Stimulated activated CD4-positive, alpha-beta T cell treated with anti-CD3 and anti-CD28 coated beads, Interleukin-2, amount 100 ng/mL, for 4 hours (primary cell): ENCODE measurements at places on chromosomes 2 and 18.

DNA sequence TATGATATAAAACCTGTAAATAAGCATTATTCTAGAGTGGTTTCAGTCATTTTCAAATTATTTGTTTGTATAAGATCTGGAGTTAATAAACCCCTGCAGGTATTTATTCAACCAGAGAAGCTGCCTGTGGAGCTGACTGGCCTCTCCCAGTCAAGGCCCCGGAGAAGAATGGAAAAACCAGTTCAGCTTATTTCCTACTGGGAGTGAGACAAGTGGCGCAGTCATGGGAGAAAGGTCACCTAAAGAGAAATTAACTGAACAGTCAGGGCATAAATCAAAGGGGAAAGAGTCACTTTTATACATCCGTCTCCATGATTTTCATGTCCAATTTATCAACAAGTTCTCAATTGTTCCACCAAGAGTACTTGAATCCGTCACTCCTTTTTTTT is 240.9 kb downstream of the RNF152 start:
- no peak for DNase-seq

DNA sequence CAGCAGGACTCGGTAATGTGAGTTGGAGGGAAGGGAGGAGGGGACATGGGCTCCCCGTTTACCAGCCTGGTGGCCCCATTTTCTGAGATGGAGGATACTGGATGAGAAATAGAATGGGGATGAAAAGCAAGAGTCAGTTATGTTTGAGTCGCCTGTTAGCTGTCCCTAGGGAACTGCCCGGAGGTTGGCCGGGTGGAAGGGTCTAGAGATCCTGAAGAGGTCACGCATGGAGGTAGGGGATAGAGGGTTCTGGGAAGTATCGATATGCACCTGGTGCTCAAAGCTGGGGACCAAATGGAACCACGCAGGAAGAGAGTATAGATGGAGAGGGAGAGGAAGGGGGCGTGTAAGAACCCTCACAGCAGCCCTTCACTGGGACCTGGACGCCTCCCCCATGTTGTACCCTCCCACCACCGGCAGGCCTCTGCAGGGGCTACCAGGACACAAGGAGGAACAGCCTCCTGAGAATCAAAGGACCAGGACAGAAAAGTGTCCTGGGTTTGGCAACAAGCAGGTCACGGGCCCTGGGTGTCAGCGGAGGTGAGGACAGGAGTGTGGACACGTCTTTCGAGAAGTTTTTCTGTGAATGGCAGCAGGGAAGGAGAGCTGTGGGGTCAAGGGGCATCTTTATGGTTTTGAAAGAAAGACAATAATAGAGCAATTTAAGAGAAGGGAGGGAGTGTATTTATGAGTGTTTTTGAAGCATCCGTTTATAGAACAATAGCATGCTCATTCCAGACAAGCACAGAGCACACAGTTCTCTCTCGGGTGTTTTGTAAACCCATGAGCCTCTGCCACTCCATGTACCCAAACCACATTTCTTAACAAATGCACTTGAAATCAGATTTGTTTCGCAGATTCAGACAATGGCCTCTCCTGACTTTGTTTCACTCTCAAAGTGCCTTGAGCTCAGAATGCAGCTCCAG is 132.2 kb downstream of the SMAD7 start:
- DNase-seq: no peak

DNA sequence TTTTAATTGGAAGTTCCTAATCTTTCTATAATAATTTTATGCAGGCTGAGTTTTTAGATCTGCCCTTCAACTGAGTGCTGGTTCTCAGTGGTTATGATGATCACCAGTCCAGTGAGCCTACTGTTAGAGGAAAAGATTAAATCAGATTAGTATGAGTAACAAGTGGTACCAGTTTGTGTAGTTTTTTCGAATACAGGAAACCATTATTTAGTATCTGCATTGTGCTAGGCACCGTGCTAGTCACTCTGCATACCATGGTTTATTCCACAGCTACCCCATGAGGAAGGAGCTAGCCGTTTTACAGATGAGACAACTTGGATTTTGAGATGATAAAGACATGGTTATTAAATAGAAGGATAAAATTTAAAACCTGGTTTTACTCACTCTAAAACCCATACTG is 6.1 kb downstream of the PSMD1 start:
- DNase-seq: no peak

DNA sequence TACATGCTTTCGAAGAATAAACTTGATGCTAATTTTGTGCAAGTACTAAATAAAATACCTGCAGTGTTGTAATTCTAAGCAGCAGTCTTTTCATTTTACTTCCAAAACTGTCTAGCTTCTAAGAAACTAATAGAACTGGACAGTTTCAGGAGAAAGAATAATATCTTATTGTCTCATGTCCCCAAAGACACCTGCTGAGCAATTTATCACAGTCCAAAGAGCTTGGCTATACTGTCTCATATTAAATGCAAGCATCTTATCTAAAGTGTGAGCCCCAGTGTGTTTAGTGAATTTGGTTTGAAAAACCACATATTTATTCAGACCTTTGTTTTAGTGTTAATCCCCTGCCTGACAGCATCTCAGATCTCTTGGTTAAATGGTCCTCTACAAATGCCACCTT is 374.3 kb downstream of the TMX3 start:
- DNase-seq: no peak

DNA sequence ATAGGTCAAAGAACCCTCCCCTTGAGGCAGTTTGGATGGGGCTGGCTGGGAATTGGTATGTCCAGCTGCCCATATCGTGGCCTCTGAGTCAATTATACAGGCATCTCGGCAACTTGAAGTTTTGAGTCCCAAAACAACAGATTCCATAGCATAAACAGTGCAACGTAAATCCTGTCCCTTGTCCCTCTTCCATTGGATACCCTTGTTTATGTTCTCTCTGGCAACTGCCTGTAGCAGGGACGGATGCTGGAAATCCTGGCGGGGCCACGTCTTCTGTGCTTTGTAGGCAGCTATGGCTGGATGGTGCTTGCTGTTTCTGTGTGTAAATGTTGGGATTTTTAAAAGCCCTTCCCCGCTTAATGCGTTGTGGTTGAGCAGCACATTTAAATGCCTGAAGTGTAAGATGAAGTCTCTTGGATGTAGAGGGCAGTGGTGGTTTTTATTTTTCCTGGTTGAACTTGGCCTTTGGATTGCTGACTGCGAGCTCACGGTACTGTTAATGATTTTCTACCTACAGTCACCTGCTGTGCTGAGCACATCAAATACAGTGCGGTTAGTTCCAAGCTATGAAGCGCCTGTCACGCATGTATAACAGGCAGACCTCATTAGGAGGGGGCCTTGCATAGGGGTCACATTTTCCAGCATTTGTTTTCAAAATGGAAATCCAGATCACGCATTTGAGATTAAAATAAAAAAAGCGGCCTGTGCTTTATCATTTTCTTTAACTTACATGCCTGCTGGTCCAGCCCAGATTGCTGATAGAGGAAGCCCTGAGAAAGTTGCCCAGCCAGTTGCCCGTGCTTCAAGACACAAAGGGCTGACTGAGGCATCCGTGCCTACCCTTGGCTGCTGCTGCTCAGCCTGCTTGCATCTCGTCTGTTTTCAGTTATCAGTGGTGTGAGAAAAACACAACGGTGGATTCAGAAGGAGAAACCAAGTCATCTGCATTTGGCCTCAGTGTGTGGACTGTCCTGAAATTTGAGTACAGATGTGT is 84.7 kb downstream of the NEDD4L start:
- no peak for DNase-seq

DNA sequence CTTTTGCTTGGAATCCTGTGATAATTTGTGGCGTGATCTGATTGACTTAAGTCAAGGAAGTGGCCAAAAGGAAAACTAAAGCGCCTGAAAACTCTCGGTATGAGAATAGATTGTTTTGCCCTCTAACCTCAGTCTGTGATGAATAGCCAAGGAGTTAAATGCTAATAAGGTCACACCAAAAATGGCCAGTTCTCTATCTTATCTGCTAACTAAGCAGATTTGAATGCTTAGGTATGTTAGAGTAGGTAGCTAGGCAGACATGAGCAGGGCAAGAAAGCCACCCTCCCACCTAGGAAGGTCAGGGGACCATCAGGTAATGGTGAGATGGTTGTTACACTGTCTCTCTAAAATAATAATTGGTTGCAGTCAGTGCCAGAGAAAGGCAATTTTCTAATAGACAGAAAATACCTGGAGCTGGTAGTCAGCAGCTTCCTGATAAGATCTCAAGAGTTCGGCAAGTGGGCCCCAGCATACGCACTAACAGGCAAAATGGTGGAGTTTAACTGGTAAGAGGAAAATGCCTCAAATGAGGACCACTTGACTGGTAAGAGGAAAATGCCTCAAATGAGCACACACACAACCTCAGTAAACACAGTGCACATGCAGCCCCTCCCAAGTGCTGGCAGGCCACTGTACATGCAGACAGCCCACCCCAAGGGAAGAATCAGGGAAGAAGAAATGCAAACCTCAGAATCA is 468.4 kb downstream of the MBD2 start:
- DNase-seq: no peak

- no peak for DNase-seq
These were observed 66.5 kb downstream of the AGAP1 start for GRCh38 chr2:235560345-235560744.

DNA sequence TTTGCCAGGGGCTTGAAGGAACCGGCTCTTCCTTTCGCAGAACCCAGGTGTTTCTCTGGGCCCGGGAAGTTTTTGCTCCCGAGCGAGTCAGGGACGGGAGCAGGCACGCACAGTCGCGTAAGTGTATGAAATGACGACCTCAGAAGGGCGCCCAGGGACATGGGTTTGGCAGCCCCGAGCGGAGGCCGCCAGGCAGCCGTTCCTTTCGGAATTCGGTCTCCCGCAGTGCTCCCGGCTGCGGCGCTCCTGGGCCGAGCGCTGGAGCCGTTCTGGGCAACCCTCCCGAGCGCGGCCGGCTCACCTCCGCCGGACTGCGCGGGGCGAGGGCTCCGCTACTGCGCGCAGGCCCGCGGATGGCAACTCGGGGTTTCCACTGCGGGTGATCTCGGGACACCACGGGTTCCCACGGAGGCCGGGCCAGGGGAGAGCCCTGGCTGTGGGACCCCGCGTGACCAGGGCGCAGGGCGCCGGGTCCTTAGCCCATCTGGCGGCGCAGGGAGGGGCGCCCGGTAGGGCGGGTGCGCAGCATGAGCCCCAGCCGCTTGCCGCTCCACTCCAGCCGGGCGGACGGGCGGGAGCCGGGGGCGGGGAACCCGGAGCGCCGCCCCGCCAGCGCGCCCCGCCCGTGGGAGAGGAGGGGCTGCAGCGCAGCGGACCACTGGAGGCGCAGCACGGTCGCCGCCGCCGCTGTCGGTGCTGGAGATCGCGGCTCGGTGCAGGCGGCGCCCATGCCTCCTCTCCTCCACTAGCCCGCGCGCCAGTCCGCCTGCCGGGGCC is at the start of gene OSBPL6:
Gene OSBPL6, plus strand, starts transcription at position 690 of the 777 bp plus-strand sequence. CDS start 111,673 bp downstream, outside the sequence.
- DNase-seq: peak; percentile 18

GRCh38 chr2:7392076-7392787 is 475.0 kb downstream of the RNF144A start:
- no peak for DNase-seq

DNA sequence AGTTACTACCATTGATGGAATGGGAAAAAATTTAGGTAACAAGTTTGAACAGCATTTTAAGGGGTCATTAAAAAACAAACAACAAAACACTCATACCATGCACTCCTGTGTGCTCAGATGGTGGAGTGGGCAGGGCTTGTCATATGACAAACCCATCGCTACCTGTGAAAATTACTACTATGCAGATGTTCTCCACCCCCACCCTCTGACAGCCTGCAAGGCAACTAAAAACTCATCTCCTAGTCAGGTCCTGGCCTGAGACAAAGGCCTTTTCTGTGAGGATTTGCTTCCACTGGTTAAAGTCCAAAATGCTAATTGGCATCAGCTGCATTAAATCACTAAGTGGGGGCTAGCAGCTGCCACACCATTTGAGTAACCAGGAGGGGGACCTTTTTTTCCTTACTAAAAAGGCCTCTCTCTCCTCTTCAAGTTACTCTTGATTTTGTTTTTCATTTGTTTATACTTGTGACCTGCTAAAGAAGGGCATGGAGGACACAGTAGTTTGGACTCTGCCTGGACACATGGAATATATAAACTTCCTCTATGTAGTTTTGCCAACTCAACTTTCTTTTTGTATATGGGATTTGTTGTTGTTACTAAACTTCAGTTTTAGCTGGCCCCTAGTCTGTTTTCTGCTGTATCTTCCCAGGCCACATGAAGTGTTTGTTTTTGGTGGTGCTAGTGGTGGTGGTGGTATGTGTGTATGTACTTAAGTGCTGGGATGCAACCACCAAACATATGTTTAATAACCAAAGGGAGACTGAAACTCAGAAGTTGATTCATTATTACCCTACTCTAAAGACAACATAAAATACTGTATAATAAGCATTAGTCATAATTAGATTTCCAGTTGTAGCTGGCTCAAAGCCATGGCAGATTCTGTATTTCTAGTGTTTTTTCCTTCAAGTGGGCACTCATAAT is 121.3 kb downstream of the MAP4K4 start:
- DNase-seq: no peak

DNA sequence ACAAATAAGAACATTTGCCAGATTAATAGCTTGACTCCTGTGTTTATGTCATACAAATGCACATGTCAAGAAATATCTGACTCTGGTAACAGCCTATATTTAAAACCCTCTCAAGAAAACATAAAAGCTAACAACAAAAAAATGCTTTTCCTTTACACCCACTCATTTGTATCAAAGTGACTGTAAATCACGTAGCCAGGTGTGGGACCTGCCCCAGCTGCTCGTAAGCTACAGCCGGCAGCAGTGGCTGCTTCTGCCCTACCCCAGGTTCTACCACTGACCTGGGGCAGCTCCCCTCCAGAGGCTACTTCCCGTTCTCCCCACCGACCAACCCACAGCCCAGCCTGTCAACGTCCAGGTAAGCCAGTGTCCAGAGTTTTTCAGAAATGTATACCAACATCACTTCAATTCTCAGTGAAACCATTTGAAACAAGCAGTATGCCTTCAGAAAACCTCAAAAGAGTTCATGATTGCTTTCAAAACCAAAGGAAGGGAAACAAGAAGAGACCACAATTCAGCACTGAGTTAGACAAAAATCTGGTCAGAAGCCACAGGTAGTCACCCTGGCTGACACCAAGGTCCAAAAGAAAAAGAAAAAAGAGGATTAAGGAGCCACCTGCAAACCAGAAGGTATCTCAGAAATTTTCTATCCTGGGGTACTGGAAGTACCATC is 40.4 kb downstream of the KIDINS220 start:
- DNase-seq: no peak
